ENCODE measurements at places on chromosomes 1 and 21.
A peak's percentile ranks its signal among the peaks of the same experiment; 100 is the strongest.

DNA sequence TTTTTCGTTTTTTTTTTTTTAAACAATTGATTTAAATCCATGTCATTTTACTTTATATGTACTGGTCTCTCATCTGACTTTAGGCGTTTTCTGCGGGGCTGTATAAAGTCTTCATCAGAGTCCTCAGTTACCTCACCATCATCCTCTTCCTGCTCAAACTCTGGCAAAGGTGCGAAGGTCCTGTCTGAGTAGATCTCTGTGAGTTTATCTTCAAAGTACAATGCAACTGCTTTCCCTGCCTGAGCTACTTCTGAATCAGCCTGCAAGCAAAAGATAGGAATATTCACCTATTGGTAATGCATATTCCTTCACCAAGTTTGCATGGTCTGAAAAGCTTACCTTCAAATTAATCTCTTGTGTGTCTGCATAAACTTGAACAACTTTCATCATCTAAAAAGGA, 113.4 kb downstream of the TRIM33 start:
- DNase-seq: no peak

DNA sequence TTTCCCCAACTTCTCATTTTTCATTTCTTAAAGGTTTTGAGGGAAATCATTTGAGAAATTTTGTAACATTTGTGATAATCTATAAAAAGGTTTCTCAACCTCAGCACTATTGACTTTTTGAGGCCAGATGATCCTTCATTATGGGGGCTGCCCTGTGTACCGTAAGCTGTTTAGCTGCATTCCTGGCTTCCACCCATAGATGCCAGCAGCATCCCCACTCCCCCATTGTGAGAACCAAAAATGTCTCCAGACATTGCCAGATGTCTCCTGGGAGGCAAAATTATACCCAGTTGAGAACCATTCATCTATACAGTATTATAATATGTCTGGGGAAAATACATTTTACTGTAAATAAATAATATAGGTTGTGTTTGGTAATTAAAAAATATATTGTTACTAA, 146.0 kb downstream of the PBX1 start:
- no peak for DNase-seq

- no peak for DNase-seq
Observed at GRCh38 chr21:16976193-16976592, 536.6 kb upstream of the CXADR start.

GRCh38 chr1:234022302-234022701, 117.8 kb downstream of the SLC35F3 start:
- no peak for DNase-seq

GRCh38 chr1:161080441-161081405, 8.6 kb downstream of the NECTIN4 start:
- no peak for DNase-seq

- no peak for DNase-seq
Observed at GRCh38 chr1:101098327-101098726, 72.7 kb upstream of the DPH5 start.

DNA sequence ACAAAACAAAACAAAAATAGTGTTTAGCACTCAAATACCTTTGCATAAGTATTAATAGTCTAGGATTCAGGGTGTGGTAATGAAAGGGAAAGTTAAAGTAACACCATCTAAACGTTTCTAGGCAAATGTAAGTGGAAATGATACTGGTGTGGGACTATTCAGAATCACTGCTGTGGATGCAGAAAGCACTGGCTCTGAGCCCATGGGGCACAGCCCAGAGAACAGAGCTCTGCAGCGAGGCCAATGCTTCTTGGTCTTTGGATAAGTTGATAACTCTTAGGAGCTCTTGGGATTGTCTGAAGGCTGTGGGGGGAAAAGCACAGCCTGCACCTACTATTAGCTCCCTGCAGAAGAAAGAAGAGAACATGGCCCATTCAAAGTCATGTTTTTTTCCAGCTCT, 21.4 kb upstream of the DNM3 start:
- DNase-seq: no peak

GRCh38 chr1:45669379-45669778, 17.0 kb downstream of the GPBP1L1 start:
- no peak for DNase-seq

DNA sequence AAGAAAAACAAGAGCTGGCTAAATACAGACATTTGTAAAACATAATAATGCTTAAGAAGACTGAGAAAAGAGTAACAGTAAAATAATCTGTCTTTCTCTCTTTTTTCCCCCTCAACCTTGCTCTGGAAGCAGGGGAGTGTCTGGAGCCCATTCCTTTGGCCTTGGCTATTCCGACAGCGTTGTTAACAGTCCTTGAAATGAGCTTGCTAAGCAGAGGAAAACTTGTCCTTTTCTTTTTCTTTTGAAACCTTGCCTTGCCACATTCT, 6.7 kb upstream of the CA6 start:
- no peak for DNase-seq

- no peak for DNase-seq
Observed at GRCh38 chr1:24806588-24806987, 61.3 kb downstream of the CLIC4 start.

DNA sequence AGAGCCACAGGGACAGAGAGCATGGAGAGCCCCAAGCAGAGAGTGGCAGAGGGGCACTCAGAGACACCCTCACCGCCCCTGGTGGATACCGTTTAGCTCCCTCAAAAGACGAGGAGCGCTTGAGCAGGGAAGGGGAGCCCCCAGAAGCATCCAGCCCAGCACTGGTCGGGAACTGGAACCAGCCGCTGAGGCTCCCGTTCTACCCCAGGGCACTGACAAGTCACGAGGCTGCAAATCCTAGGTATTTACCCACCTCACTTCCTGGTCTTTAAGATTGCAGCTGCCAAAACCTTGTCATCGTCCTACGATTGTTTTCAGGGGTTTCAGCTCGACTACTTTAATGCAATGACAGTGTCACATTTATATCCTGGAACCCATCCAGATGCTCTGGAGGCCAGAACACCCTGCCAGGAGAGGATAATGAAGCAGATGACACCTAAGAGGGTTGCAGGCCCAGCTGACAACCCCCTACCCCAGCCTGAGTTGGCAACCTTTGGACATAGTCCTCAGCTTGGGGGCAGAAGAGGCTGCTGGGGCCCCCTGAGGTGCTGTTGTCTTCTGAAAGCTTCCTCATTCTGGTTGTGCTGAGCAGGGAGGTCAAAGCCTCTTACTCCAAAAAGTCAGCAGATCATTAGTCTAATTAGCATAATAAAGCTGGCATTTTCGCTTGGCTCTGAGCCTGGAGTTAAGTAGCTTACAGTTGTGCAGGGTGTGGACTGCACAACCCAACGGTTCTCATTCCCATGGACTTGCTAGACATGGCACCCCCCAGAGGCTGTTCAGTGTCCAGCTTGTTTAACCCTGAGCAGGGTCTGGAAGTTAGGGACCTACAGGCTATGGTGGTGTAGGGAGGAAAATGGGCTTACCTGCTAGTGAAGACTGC, 20.6 kb upstream of the BACE2 start:
- DNase-seq: no peak

DNA sequence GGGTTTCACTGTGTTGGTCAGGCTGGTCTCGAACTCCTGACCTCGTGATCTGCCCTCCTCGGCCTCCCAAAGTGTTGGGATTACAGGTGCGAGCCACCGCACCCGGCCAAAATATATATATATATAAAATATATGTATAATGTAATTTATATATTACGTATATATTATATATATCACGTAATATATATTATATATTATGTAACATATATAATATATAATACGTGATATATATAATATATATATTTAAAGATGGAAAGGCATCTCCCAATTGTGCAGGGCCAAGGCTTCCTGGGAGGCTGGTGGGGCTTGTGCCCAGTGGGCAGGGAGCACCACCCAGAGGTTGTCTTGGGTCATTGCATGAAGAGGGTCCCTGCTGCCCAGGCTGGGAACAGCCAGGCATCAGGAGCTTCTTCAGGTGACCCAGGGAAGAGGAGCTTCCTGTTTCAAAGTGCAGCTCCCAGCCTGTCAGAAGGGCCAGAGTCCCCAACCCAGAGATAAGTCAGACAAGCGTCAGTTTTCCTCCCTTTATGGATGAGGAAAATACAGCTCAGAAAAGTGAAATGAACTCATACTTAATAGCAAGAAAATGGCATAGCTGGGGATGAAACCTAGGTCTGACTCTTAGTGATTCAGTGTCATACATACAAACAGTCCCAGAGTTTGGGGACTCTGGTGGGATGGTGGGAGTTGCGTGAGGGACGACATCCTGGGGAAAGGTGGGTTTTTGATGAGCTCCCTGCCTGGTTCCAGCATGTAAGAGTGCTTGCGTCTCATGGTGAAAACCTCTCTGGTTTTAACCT, 12.0 kb downstream of the UBE2Q1 start:
- peak; percentile 52 for DNase-seq

DNA sequence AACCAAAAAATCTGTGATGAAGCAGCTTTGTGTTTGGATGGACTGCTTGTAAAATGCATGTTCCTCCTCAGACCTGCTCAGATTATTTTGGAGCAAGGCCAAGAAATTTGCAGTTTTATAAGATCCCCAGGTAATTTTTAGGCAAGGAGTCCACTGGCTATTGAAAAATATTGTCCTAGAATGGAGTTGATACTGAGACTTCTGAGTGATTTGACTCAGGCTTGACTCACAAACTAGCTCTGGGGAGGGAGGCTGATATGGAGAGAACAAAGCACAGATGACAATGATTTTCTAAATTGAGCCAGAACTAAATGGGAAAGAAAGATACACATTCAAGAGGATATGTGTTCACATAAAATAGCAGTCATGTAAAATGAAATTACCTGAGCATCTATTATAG, 36.7 kb downstream of the AGL start:
- no peak for DNase-seq

GRCh38 chr1:248045209-248045608, 1.4 kb upstream of the OR2L3 start:
- DNase-seq: no peak

GRCh38 chr1:25773441-25774125, 26.4 kb upstream of the SELENON start:
- DNase-seq: no peak

DNA sequence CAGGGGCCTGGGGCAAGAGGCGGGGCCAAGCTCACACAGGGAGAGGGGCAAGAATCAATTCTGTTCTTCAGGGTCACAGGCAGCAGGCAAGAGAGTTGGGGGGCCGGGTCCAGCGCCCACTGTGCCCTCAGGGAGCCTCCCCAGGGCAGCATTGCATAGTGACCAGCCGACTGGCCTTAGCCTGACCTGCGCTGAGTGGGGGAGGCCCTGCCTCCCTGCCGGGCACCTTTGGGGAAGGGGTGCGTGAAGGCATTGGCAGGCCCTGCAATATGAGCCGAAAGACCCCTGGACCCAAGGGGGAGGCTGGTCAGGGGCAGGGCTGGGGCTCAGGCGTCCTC, 12.2 kb downstream of the SCNN1D start:
- DNase-seq: no peak

DNA sequence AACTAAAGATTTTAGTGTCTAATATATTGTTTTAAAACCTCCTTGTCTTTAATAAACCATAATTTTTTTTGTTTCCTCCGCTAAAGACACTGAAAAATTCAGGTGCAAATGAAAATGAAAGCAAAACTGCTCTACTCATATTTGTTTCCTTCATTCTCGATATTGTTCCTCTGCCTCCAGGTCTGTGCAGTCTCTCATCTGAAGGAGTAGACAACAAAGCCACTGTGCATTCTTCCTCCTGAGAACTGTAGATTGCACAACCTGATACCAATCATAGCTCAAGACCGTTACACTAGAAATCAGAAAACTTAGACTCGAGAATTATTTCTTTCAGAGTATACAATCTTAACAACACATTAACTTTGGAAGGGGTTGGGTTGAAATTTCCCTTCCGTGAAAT, 373.1 kb upstream of the CXADR start:
- DNase-seq: no peak

- DNase-seq: no peak
Observed at GRCh38 chr1:94305704-94306103, 68.3 kb upstream of the ARHGAP29 start.

DNA sequence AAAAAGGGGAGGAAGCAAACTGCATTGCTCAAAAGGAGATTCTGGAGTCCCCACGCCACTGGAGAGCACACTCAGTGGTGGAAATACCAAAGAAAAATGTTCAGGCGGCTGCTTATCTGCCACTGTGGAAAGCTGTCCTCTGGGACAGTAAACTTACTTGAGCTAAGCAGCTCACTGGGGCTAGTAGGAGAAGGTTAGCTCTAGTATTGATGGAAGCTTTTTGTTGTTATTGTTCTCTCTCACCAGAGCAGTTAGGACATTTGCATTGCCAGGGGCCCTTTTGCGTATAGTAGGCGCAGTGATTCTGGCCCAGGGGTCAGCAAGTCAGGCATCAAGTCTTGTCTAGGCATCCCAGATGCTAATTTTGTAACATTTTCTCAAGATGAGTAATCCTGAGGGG, 15.6 kb downstream of the BACE2 start:
- DNase-seq: no peak

DNA sequence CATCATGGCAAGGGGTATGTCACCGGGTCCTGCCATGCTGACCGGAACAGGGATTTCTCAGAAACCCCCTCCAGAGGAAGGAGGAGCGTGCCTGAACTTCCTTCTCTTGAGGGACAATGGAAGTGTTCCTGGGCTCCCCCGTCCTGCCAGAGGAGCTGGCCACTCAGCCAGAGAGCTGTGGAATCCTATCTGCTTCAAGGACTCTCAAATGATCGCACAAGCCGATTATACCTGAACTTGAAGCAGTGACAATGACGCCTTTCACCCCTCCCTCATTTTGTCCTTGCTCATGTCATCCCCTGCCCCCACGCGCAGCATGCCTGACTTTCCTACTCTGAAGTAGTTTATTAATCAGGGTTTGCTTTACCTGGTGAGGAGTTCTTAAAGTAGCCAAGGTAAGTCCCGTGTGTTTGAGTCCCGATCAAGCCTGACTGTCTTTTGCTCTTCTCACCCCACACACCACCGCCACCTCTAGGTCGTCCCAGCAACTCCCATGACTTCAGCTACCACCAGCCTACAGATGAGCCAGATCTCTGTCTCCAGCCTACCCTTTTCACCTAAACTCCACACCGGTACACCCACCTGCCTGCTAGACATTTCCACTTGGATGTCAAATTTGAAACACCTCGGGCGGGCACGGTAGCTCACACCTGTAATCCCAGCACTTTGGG, 25.0 kb upstream of the PRELP start:
- DNase-seq: no peak

GRCh38 chr1:97044159-97044760, 322.7 kb downstream of the PTBP2 start:
- no peak for DNase-seq

Data from CD4-positive, alpha-beta T cell treated with Interleukin-1 beta for 1 hour (primary cell).